ENCODE measurements at places on chromosomes 3 and 15. TPM values are rescaled to one million over a fixed set of nuclear protein-coding genes. Genes with fewer than 3 reads are reported as not detected.
A peak's percentile ranks its signal among the peaks of the same experiment; 100 is the strongest.

- no peaks in the 10 kb centered on the region for H3K27me3 ChIP-seq
- DNase-seq = no peak
- no peaks in the 10 kb centered on the region for H3K36me3 ChIP-seq
- H3K4me3 ChIP-seq = no peak overlapping the region
These were observed 520.4 kb upstream of the ALCAM start for GRCh38 chr3:104846270-104846669.

GRCh38 chr3:76664816-76665215, 375.1 kb upstream of the ROBO2 start:
- DNase-seq = no peak
- H3K27me3 ChIP-seq = no peaks in the 10 kb centered on the region
- no peak overlapping the region for H3K27ac ChIP-seq
- no peaks in the 10 kb centered on the region for H3K4me1 ChIP-seq

DNA sequence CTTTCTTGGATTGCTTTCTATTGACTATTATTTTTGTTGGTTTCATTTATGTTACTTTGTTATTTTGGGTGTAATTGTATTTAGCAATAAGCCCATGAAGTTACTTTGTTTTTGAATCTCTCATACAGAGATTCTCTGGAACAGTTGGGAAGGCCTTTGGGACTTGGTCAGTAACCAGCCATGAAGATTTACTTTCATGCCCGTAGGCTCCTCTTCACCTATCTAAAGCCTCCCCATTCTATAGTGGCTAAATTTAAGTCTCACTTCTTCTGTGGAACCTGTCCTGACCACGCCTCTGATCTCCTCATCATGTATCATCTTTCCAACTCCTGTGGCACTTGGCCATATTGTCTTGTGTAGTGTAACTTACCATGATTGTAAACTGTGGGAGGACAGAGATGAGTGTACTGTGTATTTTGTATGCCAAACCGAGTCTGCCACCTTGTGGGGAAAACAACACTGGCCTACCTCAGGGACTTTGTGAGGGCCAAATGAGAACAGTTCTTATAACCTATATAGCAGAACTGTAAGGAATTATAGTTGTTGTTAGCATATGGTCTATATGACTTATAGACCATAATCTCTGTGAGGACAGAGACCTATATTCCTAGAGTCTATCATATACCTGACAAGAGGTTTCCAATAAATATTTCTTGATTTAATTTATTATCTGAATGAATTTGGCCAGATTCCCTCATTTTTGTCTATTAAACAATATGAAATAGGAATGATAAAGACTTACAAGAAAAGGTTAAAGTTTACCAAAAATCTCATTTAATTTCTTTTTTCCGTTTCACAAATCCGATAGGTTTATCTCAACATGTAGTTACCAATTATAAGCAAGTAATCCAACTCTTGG, 75.0 kb downstream of the STARD9 start:
- no peak overlapping the region for H3K4me3 ChIP-seq
- no peak overlapping the region for H3K27ac ChIP-seq
- peak; percentile 76 for DNase-seq
- H3K4me1 ChIP-seq = no peaks in the 10 kb centered on the region
- H3K36me3 ChIP-seq = no peaks in the 10 kb centered on the region

DNA sequence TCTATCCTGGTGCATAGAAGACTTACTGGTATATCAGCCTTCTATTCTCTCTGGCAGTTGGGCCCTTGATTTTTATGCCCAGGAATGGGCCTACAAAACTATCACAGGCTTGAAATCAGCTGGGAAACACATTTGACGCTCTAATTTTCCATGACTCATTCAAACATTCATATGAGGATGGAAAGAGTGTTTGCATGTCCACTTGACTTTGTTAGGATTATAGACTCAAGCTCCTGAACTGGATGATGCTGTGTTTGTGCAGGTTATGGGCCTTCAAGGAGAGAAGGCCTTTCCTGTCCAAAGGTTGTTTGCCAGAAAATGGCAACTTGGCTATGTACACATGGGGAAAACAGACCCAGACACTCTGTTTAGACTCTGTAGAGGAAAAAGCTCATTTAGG, 219.9 kb downstream of the GAP43 start:
- H3K27ac ChIP-seq = no peak overlapping the region
- H3K4me1 ChIP-seq = no peaks in the 10 kb centered on the region
- H3K36me3 ChIP-seq = no peaks in the 10 kb centered on the region
- no peak overlapping the region for H3K4me3 ChIP-seq

- DNase-seq = no peak
- no peak overlapping the region for H3K27ac ChIP-seq
- no peak overlapping the region for H3K4me3 ChIP-seq
- H3K27me3 ChIP-seq = no peaks in the 10 kb centered on the region
- H3K36me3 ChIP-seq = peaks cover 28% of the 10 kb centered on the region
These were observed 16.5 kb downstream of the CALML4 start for GRCh38 chr15:68188647-68189046.

GRCh38 chr3:36648241-36649034, 115.9 kb downstream of the DCLK3 start:
- DNase-seq = no peak
- no peaks in the 10 kb centered on the region for H3K4me1 ChIP-seq
- H3K36me3 ChIP-seq = no peaks in the 10 kb centered on the region
- H3K27ac ChIP-seq = no peak overlapping the region

GRCh38 chr3:65033576-65033975, 345.8 kb upstream of the ADAMTS9 start:
- no peaks in the 10 kb centered on the region for H3K36me3 ChIP-seq
- H3K4me1 ChIP-seq = no peaks in the 10 kb centered on the region
- no peaks in the 10 kb centered on the region for H3K27me3 ChIP-seq
- no peak overlapping the region for H3K4me3 ChIP-seq
- no peak for DNase-seq
- H3K27ac ChIP-seq = no peak overlapping the region

DNA sequence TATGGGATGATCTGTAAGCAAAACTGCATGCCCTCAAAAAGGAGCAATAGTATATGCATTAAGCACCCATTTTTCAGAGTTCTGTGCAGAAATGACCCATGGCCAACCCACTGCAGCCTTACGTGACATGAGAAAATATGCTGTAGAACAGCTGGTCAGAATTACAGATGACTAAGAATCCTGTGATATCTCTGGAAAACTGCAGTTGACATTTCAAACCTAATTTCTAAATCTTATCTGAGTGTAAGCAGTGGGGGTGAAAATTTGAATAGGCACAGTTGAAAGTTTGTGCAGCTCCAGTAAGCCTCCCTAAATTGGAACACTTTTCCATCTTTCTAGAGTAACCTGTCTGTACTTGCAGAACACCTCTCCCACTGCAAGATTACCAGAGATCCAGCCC, 28.7 kb upstream of the COL6A6 start:
- no peaks in the 10 kb centered on the region for H3K4me1 ChIP-seq
- H3K27me3 ChIP-seq = no peaks in the 10 kb centered on the region
- no peak for DNase-seq
- no peaks in the 10 kb centered on the region for H3K36me3 ChIP-seq
- H3K4me3 ChIP-seq = no peak overlapping the region

Gene C3orf70
- polyA plus RNA-seq = 5.1 TPM

Gene ITIH4
- 0.67 TPM for polyA plus RNA-seq

Gene ASB14
- not detected for polyA plus RNA-seq

Gene UROC1
- 0.07 TPM for polyA plus RNA-seq

Gene CLDN16
- 0.30 TPM for polyA plus RNA-seq
